CD8-positive, alpha-beta memory T cell (primary cell): ENCODE measurements at places on chromosomes 13 and 19. TPM values are rescaled to one million over a fixed set of nuclear protein-coding genes. Genes with fewer than 3 reads are reported as not detected.

- no peak for DNase-seq
Observed at GRCh38 chr13:75307370-75307949, 174.5 kb downstream of the TBC1D4 start.

GRCh38 chr19:41871573-41872383 lies 5.3 kb upstream of the CD79A start:
- peak; percentile 63 for DNase-seq

GRCh38 chr13:98873377-98874028 lies 104.4 kb downstream of the DOCK9 start:
- no peak for DNase-seq

- no peak for DNase-seq
Observed at GRCh38 chr13:75151081-75151643, 330.8 kb downstream of the TBC1D4 start.

The ESD gene
- 98.5 TPM for total RNA-seq

The CD22 gene
- not detected for total RNA-seq

The SLC25A41 gene
- total RNA-seq, result 0.28 TPM

The TMEM59L gene
- total RNA-seq, result not detected

The C1QTNF9 gene
- not detected for total RNA-seq

The ZNF709 gene
- total RNA-seq, result 2.5 TPM
